Dorsolateral prefrontal cortex (tissue), 122 donors: ENCODE measurements at places on chromosomes 1 and 21.

DNA sequence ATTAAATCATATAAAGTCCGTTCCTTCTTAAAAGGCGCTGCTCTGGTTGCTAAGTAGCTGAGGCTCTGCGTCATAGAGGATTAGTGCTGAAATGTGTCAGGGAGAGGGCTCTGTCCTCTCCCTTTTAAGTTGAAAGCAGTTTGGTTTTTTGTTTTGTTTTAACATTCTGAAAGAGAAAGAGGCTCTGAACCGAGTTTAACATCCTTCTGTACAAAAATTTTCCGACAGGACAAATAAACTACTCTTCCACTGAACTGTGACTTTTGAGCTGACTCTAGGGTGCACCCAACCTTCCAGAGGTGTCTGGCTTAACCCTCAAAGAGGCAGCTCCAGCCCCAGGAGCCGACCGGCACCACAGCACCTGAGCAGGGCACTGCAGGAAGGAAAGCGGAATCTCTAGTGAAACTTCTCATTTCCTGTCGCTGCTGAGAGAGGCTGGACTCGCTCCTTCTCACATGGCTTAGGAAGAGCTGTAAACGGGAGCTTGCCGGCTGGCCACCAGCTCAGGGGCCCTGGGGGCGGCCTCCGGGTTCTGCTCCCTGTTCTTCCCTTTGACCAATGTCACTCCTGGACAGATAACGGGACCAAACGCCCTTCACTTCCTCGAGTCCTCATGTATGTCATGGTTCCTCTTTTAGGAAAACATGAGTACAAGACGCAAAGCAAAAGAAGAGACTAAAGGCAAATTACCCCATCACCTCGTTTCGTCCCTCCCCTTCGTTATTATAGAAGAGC, 1.2 kb downstream of the VAV3 start:
- DNase-seq = peak; percentile 42

GRCh38 chr1:229185963-229186362, 84.9 kb upstream of the RAB4A start:
- no peak for DNase-seq

DNA sequence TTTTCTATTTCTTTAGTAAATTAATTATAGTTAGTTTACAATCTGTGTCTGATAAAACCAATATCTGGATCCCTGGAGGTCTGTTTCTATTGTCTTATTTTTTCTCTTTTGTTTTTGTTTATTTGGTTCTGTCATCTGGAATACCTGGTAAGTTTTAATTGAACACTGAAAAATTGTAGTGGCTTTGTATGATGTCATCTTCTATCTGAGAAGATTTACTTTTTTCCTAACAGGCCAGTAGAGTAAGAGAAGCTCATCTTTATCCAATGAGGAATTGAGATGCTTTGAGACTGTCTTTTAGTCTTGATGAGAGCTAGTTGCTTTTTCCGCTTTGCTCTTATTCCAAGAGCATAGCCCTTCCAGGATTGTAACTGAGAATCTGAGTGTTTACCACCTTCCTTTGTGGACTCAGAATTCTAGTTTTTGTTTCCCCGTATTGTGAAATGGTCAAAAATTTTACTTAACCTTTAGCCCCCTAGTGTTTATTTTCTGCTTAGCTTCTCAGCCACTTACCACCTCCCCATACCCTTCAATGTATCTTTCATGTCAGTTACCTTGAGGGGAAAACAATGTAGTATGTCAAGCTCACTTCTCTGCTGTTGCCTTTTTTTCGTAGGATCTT, 25.0 kb downstream of the PTGFRN start:
- no peak for DNase-seq

GRCh38 chr1:61432616-61433388, 292.1 kb downstream of the TM2D1 start:
- DNase-seq = no peak

- no peak for DNase-seq
Observed at GRCh38 chr1:168518201-168518689, 25.6 kb downstream of the XCL2 start.

- no peak for DNase-seq
Observed at GRCh38 chr1:193309936-193310475, 123.6 kb upstream of the B3GALT2 start.

DNA sequence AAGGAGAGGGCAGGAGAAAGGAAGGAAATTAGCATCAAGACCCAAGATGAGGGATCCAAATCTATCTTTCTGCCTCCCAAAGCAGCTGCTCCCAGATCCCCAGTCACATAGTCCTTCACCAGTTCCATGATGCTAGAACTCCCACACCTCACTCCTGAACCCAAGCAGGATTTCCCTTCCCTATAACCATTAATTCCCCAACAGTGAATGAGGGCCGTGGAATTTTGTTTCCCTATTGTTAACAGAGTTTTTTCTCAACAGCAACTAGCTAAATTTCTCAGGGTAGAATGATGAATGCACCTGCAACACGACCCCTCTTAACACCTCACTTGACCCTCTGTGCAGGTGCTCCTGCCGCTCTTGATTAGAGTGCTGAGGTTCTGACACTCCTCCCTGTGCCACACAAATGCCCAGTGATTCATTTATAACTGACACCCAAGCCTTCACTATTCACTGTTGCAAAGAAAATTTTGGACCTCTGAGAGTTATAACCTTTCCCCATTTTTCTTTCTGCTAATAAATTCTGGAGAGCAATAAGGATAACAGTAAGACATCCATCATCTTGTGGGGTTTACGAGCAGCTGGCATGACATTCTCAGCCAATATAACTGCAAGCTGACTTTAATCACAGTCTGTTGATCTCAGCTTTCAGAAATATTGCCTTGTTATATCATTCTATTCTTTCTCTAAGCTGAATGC, 25.4 kb upstream of the NPL start:
- no peak for DNase-seq

- no peak for DNase-seq
Observed at GRCh38 chr1:111967067-111967690, 22.3 kb downstream of the KCND3 start.

GRCh38 chr1:100752791-100753190, 33.2 kb downstream of the VCAM1 start:
- DNase-seq = no peak

- DNase-seq = no peak
Observed at GRCh38 chr1:14094611-14095400, 394.8 kb downstream of the PRDM2 start.

DNA sequence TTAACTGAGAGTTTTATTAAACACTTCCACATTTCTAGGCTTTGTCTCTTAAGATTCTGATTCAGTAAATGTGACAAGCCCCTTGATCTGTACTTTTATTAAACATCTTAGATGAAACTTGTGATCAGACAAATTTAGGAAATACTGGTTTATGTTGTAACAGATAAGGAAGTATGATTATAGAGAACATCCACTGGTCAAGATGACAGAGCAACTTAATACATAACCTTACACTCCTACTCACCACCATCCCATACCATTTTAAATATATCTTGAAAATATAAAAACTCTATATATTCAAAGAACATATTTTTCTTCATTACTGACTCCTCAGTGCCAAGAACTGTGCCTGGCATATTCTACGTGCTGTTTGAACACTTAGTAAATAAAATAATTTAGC, 217.5 kb downstream of the LRRC40 start:
- DNase-seq = no peak

GRCh38 chr1:93846206-93846991, 32.6 kb downstream of the DNTTIP2 start:
- peak; percentile 87 for DNase-seq

- peak; percentile 38 for DNase-seq
Observed at GRCh38 chr1:33410091-33410701, 20.7 kb downstream of the PHC2 start.

- no peak for DNase-seq
Observed at GRCh38 chr1:85998105-85998855, 158.3 kb downstream of the COL24A1 start.

GRCh38 chr1:184193451-184193850, 141.9 kb downstream of the TSEN15 start:
- DNase-seq = no peak
